Dorsolateral prefrontal cortex (tissue), 122 donors: ENCODE measurements at places on chromosomes 2 and 18.

- DNase-seq = no peak
These were observed 399.8 kb downstream of the CDH7 start for GRCh38 chr18:66150650-66151049.

DNA sequence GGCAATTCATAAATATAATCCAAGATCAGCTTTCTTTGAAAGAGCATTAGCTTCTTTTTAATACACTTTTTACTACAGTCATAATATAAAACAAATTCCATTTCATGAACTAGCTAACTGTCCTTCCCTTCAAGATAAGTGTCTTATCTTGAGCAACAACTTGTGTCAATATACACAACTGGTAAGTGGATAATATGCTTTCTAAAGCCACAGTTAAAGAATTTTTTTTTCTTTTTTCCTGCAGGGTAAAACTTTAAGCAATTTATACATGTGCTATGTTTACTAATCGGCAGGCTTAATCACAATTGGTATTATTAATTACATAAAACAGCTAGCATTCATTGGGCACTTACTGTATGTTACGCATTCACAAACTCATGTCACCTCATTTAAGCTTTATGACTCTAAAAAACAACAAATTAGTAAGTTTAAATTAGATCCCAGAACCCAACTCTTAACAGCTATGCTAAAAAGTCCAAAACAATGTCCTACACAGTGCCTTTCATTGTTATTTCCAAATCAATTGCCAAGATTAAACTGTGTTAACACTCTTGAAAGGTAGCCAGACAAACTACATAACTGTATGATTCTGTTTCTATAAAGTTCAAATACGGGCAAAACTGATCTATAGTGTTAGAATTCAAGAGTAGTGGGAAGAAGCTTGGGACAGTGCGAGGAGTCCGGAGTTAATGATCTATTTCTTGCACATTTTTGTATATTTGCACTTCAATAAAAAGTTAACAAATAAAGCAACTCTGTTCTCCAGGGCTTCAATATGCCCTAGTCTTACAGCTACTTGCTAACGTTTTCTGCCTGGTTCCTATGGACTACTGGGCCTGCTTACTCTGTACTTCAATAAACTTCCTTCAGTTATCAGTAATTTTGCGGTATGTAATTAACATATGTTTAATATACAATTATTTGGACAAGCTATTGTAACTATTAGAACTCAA, 6.0 kb downstream of the TXNL1 start:
- DNase-seq = no peak

- DNase-seq = no peak
These were observed 7.3 kb upstream of the PRLH start for GRCh38 chr2:237558961-237559641.

DNA sequence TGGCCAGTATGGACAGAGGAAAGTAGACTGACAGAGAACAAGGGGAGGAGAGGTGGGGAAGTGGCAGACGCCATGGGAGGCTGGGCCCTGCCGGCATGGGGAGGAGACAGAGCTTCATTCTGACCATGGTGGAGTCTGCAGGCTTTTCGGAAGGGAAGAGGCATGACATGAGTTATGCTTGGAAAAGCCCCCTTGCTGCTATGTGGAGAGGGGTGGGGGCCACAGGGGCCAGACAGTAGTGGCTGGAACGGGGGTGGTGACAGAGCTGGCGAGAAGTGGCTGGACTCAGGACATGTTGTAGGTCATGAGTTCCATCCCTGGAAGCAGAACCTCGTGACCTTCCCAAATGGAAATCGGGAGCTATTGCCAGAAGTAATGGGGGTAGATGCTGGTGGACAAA, 66.7 kb upstream of the DAPL1 start:
- no peak for DNase-seq

DNA sequence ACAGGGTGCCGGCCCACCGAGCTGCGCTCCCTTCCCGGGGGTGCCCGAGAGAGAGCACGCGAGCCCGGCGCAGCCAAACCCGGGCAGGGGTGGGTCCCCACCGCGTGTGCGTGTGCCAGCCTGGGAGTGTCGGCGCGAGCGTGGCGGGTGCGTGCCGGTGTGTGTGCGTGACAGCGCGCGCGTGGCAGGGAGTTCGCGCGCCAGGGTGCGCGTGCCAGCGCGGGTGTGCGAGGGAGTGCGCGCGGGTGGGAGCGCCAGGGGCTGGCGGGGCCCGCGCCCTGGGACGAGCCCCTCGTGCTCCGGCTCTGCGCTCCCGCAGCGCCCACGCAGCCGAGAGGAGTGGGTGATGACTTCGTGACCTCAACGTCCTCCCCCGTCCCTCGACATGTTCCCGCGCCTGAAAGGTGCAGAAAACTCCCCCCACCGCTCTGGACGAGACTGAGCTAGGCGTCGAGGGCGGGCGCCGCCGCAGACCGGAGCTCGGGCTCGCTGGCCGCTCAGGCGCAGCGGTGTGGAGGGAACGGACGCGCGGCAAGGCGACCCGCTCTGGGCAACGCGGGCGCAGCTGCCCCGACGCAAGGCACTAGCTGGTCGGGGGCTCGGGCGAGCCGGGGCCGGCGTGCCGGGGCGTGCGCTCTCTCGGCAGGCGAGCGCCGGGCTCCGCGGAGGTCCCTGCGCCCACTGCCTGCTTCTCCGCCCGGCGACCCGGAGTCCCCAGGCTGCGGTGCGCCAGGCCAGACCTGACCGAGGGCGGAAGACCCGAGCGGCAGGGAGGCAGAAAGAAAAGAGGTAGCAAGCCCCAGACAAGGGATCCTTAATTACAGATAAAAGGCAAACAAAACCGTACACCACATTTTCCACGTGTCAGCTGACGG, 582.8 kb downstream of the ZEB2 start:
- peak; percentile 45 for DNase-seq

DNA sequence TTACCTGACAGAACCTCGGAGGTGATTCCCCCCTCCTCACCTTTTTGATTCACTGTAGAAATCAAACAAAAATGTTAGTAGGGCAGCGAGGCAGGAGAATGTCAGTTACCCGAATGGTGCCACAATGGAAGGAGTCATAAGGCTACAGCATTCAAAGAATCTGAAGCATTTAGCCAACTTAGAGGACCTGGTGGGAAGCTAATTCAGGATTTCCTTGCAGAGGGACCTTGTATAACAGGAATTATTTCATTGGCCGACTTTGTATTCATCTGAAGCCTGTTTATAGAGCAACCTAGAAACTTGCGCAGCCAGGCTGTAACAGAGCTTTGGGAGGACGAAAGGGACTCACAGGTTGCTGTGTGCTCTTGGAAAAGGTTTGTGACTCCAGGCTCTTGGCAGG, 129.1 kb upstream of the MMADHC start:
- no peak for DNase-seq

- DNase-seq = peak; percentile 69
These were observed 117.1 kb upstream of the DTNA start for GRCh38 chr18:34592961-34593382.

DNA sequence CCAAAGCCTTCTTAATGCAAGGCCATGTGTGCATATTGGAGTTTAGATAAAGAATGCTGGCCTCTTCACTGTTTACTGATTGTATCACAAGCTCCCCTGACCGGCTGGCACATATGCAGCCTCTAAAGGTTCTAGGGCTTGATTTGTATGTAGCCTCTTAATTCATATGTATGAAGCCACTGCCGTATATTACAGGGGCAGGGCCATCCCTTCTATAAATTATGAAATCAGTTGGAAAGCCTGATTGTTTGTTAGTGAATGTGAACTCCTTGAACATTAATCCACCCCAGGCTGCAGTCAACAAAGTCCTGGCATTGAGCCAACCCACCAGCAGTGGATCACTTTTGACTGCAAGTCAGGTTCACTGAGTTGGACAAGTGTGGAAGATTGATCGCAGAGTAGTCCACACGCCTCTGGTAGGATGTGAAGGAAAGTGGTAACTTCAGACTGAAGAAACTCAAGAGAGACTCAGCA, 61.6 kb upstream of the PARD3B start:
- no peak for DNase-seq

GRCh38 chr2:171529914-171530313, 7.6 kb downstream of the CYBRD1 start:
- no peak for DNase-seq

- DNase-seq = no peak
These were observed 187.5 kb upstream of the MAP2 start for GRCh38 chr2:209236377-209236776.
